ENCODE measurements at places on chromosomes 3 and 15. TPM values are rescaled to one million over a fixed set of nuclear protein-coding genes. Genes with fewer than 3 reads are reported as not detected.

Gene RETNLB
- total RNA-seq, result not detected

Gene SAXO2
- 1.8 TPM for total RNA-seq

Gene GOLGA8K
- not detected for total RNA-seq

Gene NUTM1
- total RNA-seq, result not detected

Gene GOLIM4
- 38.1 TPM for total RNA-seq

Gene SGO1
- total RNA-seq, result 12.5 TPM

Data from subcutaneous preadipocyte (primary cell).